D341Med (cell line): ENCODE measurements at places on chromosomes 5 and 9.

GRCh38 chr9:126860077-126860756 lies at the start of gene ZBTB34:
Gene ZBTB34 (plus strand): TSS chr9:126860639. CDS start chr9:126879400, 18,761 bp downstream.
- peak; percentile 94 for DNase-seq

GRCh38 chr9:71349218-71349617 lies 227.8 kb upstream of the TRPM3 start:
- no peak for DNase-seq

- no peak for DNase-seq
These were observed 37.3 kb downstream of the STK10 start for GRCh38 chr5:172150514-172151425.

GRCh38 chr5:176391999-176392398 lies 3.4 kb downstream of the HIGD2A start:
- no peak for DNase-seq

- no peak for DNase-seq
These were observed 367 bp downstream of the PCDHB4 start for GRCh38 chr5:141121985-141122384.

DNA sequence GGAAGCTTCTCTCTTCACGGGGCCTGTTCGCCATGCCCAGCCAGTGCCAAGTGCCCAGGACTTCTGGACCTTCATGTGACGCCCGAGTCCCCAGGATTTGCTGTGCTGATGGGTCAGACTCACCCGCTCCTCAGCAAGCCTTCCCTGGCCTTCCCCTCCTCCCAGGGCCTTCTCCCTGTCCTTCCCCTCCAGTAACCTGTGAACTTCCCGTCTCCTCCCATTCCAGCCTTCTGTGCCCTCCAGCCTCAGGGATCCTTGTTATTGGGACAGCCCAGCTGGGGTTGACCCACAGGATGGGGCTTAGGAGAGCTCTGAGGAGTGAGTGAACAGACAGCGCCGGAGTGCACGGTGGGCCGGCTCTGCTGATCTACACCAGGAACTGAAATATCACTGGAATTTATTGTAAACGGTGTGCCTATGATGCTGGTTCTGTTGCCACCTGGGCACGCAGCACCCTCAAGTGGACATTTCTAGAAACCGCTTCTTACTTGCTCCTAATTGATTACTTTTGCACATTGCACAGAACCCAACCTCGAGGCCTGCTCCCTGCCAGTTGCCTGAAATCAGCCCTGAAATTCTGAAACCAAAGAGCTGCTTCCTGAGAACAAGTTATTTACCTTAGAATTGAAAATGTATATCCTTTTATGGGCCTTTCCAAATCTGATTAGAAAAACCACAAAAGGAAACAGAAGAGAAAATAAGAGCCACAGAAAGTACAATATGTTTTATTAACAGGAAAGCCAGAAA lies 1.5 kb downstream of the SPAAR start:
- peak; percentile 64 for DNase-seq

- no peak for DNase-seq
These were observed 29.5 kb upstream of the PLIN2 start for GRCh38 chr9:19156805-19157204.

GRCh38 chr5:180599981-180600553 lies 8.8 kb upstream of the SCGB3A1 start:
- peak; percentile 15 for DNase-seq

GRCh38 chr5:167564275-167564674 lies 727.2 kb upstream of the WWC1 start:
- DNase-seq: no peak

DNA sequence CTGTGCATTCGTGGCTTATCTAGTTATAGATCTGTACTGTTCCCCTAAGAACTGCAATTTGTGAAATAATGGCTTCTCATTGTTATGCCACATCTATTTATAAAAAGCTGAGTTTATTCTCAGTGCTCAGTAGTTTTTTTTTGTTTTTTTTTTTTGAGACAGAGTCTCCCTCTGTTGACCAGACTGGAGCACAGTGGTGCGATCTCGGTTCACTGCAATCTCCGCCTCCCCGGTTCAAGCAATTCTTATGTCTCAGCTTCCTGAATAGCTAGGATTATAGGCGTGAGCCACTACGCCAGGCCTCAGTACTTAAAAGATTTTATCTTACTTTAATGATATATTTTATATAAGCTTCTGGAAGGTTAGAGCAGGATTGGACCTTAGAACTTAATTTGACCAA lies 19.0 kb downstream of the SEC61B start:
- DNase-seq: no peak
